T-helper 2 cell treated with Interferon-gamma antibody and Interleukin-4, amounts not matched to agents 5 μg/mL and 100 μg/mL, for 36 hours (primary cell): ENCODE measurements at places on chromosomes 1 and 21.

DNA sequence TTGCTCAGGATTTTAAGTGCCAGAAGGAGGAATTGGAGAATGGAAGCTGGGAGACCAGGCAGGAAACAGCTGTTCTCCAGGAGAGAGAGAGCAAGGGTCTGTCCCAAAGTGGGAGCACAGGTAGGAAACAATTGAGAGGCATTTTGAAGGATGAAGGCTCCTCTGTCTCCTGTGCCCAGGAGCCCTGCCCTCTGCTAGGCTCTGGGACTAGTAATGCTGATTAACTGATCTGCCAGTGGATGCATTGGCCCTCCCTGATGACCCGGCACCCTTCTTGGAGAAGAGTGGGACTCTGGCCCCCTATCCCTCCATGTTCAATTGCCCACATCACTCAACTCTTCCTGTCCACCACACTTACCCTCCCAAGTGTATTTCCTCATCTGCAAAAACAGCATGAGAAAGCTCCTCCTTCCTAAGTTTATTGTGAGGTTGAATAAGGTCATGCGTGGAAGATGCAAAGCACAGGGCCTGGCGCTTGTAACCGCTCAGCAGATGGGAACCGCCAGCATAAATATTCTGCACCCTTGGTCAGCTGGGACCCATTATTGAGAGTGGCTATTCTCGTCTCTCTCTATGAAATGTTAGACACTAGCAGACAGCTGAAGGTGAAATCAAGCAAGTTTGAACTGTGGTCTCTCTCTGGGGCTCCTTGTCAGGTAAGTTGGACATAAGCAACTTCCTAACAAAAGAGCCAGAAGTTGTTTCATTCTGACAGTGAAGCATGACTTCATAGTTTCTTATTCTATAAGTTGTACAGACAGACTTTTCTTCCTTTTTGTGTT, 63.0 kb upstream of the ANGPTL1 start:
- DNase-seq = no peak

DNA sequence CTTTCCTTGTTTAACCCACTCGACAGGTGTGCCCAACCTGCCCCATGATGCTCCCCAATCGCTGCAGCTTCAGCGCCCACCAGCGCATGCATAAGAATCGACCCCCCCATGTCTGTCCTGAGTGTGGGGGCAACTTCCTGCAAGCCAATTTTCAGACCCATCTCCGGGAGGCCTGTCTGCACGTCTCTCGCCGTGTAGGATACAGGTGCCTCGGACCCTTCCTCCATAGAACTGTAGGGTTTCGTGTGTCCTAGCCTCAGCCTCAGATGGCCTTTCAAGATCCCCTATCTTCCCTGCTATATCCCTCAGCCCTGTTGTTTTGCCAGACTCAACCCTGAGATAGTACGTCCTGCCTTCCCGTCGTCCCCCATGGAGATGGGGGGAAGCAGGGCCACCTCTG, 6.4 kb downstream of the ZNF687 start:
- no peak for DNase-seq

DNA sequence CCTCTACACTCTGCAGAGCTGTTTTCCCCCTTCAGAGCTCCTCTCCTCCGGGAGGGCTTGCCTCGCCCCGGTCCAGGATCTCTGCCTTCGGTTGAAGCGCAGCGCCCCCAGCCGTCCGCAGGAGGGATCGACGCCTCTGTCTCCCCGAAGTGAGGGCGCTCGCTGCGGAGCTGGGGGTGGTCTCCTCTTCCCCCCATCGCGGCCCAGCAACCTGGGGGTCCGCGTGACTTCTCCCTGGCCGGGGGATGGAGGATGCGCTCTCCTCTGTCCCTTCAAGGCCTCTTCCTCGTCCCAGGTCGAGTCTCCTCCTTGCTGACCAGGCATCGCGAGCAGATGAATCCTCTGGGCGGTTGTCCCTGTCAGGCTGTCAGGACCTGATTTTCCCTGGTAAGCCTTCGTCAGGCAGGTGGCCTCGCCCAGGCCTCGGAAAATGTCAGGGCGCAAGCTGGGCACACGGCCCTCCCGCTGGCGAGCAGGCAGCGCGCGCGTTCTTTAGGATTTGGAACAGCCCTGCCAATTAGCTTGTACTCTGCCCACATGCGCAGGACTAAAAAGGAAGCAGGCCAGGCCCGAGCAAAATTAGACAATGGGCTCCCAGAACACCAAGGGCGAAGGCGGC, 90.5 kb downstream of the EDEM3 start:
- peak; percentile 32 for DNase-seq

- no peak for DNase-seq
Observed at GRCh38 chr1:180397175-180397574, 105.2 kb downstream of the ACBD6 start.

DNA sequence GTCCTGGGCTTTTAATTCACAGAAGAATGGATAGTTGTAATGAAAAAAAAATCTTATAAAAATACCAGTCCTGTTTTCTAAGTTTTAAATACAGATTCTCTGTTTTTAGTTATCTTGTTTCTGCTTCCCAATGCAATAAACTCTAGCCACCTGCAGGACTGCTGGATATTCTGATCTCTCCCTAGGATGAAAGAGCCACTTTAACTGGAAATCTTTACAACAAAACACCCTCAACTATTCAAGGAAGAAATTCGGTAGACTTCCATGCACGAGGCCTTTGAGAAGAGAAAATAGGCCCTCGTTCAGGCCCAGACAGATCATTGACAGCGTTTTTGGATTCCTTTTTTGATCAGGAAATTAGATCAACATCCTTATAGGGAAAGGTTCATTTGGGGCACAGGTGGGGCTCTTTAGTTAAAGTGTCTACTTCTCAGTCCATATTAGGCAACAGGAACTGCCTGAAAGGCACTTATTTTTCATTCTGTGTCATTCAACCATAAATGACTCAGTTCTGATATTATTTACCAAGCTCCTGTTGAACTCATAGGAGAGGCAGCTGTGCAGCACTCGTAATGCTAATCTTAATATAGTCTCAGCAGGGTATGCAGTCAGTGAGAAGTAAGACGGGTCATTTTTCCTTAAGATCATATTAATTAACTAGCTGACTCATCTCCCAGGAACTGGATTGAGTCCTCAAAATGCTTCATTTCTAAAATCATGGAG, 71.1 kb upstream of the ERRFI1 start:
- DNase-seq = peak; percentile 30

DNA sequence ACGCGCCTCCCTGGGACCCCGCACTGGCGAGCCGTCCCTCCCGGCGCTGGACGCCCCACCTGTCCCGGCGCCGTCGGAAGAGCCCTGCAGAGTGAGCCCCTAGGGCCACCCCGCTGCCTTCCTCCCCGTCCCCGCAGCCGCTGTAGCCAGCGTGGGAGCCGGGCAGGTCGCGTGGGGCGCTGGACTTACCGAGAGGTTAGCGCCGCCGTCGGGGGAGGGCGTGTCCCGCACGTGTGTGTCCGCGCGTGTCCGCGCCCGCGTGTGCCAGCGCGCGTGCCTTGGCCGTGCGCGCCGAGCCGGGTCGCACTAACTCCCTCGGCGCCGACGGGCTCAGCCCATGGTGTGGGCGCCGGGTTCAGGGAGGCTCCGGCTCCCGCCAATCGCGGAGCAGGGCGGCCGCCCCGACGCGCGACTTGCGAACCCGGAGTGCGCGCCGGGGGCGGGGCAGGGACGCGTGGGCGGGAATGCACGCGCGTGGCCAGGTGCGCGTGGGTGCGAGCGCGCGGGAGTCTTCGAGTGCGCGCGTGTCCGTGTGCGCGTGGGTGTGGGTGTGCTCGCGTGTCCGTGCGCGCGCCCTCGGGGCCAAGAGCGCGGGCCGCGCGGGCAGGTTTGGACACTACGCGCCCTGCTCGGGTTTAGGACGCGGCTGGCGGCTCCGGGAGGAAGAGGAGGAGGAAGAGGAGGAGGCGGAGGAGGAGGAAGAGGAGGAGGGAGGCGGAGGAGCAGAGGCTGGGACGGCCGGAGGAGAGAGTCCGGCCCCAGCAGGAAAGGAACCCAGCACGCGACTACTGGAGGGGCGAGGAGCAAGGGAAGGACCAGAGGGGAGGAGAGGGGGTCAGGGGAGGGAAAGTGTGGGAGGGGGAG, 145.2 kb upstream of the ETS2 start:
- DNase-seq = peak; percentile 17

DNA sequence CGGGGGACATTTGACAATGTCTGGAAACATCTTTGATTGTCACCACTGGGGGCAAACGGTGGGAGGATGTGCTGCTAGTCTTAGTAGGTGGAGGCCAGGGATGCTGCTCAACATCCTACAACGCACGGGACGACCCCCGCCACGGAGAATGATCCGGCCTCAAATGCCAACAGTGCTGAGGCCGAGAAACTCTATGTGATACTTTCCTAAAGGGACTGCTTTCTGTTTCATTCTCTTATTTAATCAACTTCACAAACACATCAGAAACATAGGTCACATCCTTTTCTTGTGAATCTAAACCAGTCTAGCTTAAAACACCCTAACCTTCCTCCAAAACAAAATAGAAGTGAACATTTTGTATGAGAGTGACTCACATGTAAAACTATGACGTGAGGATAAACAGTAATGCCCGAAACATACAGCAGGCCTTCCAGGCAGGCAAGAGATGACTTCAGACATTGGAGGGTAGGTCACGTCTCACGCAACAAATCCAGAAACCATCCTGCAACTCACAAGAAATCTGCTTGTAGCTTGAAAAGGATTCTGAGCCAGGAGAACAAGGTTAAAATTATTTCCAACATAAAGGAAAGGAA, 37.2 kb upstream of the ETS2 start:
- DNase-seq = peak; percentile 80

- no peak for DNase-seq
Observed at GRCh38 chr1:209849388-209849787, 21.6 kb downstream of the UTP25 start.

GRCh38 chr1:232999956-233000625, 49.7 kb downstream of the NTPCR start:
- no peak for DNase-seq

- no peak for DNase-seq
Observed at GRCh38 chr1:228976316-228976715, 241.0 kb downstream of the RHOU start.

DNA sequence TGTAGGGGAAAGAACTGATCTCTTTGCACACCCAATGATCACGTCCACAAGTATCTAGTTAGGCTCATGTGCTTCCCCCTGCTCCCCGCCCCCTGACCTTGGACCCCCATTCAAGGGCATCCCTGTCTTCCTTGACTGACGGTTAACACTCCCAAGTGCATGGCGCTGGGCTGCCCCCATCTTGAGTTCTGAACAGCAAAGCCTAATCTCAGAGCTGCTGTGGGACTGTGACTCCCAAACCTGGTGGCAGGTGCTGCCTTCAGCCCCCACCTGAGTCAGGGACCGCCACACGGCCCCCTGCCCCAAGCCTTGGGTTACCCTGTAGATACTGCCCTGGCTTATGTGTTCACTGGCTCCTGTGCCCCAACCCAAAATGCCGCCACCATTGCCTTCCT, 925 bp downstream of the TNNI1 start:
- no peak for DNase-seq

GRCh38 chr1:9726905-9727595, 75.5 kb downstream of the PIK3CD start:
- no peak for DNase-seq

GRCh38 chr1:214187121-214187900, 93.6 kb upstream of the SMYD2 start:
- no peak for DNase-seq

DNA sequence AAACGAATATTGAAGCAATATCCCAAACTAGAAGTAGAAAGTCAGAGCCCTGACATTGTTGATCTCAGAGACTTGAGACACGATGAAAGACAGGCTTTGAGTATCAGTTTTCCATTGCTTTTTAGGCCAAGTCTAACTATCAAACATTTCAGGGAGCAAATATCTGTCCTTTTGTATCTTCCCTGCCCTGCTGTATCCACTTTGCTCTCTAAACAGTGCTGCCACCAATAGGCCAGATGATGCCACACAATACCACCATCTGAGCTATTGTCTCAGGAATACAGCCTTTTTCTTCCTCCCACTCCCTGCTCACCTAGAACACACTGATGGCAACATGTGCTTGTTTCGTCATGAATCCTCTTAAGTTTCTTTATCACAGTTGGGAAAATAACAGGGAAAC, 62.6 kb upstream of the SPAG17 start:
- DNase-seq = no peak

DNA sequence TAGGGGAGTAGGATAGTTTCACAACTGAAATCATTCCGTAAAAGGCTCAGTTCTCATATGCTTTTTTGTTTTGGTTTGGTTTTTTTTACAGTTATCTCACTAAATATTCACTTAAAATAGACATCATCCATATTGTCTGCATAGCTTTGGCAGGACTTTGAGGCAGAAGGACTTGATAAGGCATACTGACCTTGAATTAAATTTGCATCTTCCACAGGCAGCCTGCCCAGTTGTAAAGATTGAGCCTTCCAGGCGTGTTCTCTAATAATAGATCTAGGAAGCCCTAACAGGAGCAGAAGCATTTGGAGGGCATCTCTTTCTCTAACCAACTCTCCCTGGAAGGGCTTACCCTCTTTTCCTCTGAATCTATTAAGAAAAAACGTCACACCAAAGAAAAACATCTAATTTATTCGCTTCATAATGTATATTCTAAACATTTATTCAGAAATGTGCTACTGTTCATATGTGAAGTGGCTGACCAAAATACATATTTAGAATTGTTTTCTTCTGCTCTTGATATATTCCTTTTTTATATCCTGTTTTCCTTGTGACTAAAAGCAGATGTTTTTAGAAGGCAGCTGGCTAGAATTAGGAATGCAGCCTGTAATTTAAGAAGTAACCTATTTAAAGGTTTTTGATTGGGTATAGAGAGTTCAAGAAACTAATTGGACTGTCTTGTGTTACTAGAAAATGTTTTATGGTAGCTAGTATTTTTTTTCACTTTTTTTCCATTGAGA, 20.2 kb downstream of the DESI2 start:
- DNase-seq = no peak

DNA sequence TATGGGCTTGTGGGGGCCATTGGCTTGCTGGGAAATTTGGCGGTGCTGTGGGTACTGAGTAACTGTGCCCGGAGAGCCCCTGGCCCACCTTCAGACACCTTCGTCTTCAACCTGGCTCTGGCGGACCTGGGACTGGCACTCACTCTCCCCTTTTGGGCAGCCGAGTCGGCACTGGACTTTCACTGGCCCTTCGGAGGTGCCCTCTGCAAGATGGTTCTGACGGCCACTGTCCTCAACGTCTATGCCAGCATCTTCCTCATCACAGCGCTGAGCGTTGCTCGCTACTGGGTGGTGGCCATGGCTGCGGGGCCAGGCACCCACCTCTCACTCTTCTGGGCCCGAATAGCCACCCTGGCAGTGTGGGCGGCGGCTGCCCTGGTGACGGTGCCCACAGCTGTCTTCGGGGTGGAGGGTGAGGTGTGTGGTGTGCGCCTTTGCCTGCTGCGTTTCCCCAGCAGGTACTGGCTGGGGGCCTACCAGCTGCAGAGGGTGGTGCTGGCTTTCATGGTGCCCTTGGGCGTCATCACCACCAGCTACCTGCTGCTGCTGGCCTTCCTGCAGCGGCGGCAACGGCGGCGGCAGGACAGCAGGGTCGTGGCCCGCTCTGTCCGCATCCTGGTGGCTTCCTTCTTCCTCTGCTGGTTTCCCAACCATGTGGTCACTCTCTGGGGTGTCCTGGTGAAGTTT, 550 bp downstream of the RXFP4 start:
- no peak for DNase-seq
